Activated CD4-positive, alpha-beta T cell treated with anti-CD3 and anti-CD28 coated beads, Interleukin-2, Interleukin-6, amounts not matched to agents 100 ng/mL and 50 ng/mL, durations not matched to agents 16 hours and 8 hours (primary cell): ENCODE measurements at places on chromosomes 4 and X.
A peak's percentile ranks its signal among the peaks of the same experiment; 100 is the strongest.

DNA sequence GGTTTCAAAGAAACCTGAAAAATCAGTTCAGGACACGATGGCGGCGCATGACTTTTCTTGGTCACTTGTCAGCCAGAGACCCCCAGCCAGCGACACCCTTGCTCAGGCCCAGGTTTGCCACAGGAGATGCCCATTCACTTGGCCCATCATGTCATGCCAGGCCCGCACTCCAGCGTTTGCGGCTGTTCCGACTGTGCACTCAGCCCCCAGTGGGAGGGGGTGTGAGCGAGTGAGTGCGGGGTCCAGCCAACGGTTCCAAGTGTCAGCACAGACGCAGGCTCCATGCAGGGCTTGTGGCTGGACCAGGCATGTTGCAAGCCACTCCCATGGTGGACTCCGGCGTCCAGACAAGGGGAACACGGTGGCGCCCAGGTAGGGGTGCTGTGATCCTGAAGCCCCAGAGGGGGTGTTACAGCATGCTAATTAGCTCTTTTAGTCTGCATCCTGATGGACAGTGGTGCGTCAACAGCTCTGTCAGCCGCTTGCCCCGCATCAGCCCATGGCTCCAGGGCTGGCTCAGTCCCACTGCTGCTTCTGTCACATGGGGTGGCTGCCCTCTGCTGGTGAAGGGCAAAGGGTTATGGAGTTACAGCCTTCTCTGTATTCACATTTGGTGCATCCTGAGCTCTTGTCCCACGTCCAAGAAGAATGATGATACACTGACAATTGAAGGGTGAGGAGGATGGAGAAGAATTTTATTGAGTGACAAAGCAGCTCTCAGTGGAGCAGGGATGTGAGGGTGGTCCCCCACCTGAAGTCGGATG lies 3.7 kb upstream of the MAEA start:
- peak; percentile 64 for DNase-seq

GRCh38 chr4:37690976-37691375 lies 4.8 kb upstream of the RELL1 start:
- no peak for DNase-seq

GRCh38 chr4:87982036-87982435 lies 6.5 kb downstream of the SPP1 start:
- DNase-seq: no peak

DNA sequence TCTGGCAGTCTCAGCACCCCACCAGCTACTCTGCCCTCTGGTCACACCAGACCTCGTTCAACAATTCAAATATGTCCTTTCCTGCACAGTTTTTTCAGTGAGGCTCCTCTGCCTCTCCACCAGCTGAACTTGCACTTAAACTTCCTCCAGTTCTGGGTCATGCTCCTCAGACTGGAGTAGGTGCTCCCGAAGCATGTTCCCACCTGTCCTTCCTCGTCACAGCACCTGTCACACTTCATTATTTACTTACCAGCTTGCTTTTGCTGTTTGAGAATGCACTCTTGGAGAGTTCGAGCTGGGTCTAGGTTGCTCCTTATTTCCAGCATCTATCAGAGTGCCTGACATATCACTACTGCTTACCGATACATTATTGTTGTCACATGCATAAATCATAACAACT lies 144.8 kb upstream of the TTC29 start:
- no peak for DNase-seq

DNA sequence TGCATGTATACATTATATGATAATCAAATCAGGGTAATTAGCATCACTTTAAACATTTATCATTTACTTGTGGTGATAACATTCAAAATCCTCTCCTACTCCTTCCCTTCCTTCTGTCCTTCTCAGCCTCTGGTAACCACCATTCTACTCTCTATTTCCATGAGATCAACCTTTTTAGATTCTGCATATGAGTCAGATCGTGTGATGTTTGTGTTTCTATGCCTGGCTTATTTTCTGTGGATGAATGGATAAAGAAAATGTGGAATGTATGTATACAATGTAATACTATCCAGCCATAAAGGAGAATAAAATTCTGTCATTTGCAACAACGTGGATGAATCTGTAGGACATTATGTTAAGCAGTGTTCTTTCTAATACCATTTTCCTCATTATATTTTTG lies 123.9 kb downstream of the NAA11 start:
- no peak for DNase-seq

- peak; percentile 39 for DNase-seq
Measured at GRCh38 chrX:110156167-110156754, 153.3 kb downstream of the TMEM164 start.

DNA sequence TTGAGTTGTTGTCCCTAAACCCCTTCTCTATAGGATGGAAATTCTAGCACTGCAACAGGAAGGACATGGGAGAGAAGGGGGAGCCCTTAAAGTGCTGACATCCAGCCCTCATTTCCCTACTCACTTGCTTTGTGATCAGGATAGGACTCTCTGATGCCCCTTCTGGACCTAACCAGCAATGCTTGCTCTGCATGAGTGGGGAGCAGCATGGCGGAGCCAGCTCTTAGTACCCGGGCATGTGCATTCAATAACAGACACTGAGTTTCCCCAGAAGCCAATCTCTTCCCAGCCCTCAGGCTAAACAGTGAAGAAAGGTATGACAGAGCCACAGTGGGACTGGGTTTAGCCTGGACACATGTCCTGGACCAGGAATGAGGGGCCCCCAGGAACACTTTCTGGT lies 14.0 kb downstream of the SOD3 start:
- no peak for DNase-seq

DNA sequence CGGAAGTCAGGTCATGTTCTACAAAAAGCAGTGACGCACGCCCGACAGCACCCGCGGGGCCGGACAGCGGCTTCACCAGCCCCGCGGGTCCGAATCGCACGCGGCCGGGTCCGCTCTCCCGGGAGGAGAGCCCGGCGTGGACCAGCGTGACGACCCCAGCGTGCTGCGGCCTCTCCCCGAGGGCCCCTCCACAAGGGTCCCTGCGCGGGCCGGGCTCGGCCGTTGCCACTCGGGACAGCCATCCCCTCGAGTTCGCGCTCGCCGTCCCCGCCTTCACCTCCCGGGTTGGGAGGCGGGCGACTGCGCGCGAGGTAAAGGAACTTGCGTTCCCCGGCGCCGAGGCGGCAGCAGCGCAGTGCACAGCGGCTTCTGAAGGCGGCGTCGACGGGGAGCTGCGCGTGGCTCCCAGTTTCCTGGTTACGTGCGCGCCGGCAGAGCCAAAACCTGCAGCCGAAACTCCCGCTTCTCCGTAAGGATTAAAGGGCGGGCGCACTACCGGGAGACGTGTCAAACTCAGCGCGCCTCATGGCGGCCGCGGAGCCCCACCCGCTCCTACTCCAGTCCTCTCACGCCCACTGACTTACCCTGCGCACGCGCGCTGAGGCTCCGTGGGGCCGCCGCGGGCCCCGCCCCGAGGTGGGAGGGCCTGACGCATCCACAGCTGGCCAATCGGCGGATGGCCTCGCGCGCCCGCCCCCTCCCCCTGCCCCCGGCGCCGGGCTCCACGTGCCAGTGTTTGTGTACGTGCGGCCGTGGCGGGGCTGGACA lies 416 bp upstream of the LRP2BP start:
- peak; percentile 98 for DNase-seq

- DNase-seq: no peak
Measured at GRCh38 chrX:139801397-139801813, 93.4 kb upstream of the MCF2 start.

DNA sequence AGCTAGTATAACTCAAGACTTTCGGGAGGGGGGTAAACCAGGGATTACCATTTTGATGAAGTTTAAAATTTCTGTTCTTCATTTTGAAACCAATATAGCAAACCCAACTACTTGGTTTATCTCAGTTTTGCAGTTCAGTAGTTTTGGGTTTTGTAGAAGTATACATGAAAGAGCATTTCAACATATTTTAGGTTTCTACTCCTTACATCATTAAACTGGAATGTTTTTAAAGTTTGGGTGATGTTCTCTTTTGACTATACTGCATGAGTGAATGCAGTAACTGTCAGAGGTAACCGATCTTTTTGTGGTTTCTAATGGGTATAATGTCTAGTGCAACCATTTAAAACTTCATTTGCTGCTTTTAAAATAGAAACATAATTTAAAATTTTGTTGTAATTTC lies 248.3 kb upstream of the MAD2L1 start:
- DNase-seq: no peak

DNA sequence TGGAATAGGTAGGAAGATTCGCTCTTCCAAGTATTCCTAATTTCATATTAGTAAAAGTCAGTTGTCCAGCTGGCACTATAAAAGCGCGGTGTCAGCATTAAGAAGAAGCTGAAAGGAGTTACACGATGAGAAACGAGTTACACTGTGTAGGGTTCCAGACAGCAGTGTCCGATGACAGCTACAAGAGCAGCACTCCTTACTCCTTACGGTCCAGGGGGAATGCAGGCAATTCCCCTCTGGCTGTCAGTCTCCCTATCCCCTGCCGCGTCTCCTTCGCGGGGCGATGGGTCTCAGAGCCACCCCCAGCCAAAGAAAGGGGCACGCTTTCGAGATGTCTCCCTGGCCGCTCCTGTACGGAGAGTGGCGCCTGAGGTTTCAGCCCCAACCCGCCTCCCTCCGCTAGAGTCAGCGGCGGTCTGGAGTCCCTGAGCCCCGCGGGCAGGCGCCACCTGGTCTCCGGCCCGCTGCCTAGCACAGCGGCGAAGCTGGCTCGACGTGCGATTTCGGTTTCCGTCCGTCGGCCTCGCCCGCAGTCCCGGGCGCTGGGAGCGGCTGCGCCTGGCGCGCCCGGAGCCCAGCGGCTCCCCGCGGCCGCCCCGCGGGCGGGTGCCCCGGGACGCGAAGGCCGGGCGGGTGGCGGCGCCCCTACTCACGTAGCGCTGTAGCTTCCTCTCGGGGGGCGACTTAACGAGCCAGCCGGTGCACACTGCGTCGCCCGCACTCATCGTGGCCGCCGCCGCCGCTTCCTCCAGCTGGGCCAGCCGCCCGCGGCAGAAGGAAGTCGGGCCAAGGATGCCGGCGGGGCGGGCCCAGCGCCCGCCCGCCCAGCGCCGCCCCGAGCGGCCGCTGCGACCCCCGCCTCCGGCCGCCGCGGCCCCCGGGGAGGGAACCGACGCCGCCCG lies at the start of gene GAB3:
TSS of gene GAB3 (minus strand) at position 777 of the 902 bp plus-strand sequence. CDS start at position 725, 52 bp downstream.
- DNase-seq: peak; percentile 41

DNA sequence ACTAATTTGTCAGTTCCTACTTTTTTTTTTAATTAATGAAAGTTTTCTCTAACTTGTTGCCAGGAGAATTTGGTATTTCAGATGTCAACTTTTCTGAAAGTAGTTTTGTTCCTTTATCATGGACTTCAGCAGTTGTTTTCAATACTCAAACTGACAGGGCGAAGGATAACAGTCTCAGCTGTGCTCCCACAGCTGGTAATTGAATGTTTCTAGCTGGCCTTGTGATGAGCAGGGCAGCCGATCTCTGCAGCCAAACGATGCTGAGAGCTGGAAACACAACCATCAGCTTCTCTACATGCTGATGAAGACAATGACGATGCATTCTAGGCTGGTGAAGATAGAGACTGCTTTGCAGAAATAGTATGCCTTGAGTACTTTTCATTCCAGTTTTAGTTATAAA lies 130.0 kb upstream of the MAP9 start:
- no peak for DNase-seq

- DNase-seq: no peak
Measured at GRCh38 chr4:58502839-58503238, 1392.7 kb upstream of the IGFBP7 start.

- no peak for DNase-seq
Measured at GRCh38 chr4:53912766-53913497, 151.5 kb downstream of the CHIC2 start.

- DNase-seq: no peak
Measured at GRCh38 chr4:105674011-105674410, 34.5 kb downstream of the INTS12 start.

- peak; percentile 64 for DNase-seq
Measured at GRCh38 chr4:162891788-162892707, 274.6 kb downstream of the NAF1 start.

DNA sequence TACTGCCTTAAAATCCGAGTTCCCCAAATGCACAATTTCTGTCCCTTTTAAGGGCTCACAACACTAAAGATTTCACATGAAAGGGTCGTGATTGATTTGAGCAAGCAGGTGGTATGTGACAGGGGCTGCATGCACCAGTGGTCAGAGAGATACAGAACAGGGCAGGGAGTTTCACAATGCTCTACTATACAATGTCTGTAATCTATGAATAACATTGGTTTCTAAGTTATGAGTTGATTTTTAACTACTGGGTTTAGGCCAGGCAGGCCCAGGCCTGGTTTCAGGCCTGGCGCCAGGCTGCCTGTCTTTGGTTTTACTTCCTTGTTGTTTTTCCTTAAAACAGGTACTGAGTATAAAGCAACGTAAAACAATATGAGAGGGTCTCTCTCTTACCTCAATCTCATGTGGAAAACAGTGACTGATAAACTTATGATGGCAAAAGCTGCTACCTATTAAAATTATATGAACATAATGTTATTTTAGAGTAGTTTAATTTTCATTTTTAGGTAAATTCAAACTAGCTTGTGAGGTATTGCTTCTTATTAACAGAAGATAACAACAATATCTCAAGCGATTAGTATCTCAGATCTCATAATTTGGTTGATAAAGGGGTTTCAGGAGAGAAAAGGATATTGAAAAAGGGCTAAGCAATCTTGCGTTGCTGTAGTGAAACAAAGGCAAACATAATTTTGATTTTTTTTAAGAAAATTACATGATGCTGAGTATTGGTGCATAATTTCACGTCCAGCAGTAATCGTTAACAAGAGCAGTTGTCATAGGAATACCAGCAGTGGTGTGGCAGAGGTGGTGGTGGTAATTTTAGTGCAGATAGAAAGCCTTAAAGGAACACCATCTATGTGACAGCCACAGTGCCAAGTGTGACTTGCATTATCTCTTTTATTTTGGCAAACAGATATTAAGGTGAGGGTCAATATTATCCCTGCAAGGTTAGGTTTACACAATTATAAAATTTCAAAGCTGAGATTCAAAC lies 944.4 kb upstream of the GRID2 start:
- no peak for DNase-seq

DNA sequence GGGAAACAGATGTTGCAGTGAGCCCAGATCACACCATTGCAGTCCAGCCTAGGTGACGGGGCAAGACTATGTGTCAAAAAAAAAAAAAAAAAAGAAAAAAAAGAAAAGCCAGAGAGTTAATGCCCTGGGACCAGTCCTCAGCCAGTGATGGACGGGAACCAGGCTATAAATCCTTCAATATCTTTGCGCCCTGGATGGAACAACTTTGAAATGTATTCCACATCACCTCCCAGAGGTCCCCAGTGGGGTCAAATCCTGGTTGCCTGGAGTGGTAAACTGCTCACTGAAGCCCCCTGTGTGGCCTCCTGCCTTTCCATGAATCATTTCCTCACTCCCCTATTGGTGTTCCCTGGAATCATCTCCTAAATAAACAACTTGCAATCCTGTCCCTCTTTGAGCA lies 166.9 kb downstream of the DEFB131A start:
- DNase-seq: no peak

GRCh38 chr4:5746829-5747737 lies 36.1 kb downstream of the EVC start:
- DNase-seq: no peak

- DNase-seq: peak; percentile 43
Measured at GRCh38 chrX:80285131-80285773, 135.0 kb upstream of the TENT5D start.

DNA sequence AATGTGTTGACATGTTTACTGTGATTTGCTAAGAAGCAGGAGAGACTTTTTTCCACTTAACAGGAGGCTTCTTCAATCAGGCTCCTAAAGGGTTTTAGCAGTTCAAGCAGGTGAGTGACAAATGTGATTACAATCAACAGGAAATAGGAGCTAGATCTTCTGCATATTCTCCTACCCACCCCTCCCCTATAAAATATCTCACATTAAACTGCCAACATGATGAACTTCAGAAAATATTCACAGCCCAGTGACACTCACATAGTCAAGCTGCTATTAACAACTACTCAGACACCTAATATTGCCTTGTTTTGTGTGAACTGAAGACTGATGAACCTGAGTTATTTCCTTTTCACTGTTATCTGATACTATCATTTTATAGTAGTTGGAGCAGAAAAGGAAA lies 55.9 kb upstream of the ANTXR2 start:
- DNase-seq: no peak
